Foreskin keratinocyte (primary cell): ENCODE measurements at places on chromosomes 11 and 22. TPM values are rescaled to one million over a fixed set of nuclear protein-coding genes. Genes with fewer than 3 reads are reported as not detected.

The SYT7 gene
- total RNA-seq, result 2.2 and 4.5 TPM in 2 replicates

The SHANK3 gene
- total RNA-seq, result 3.7 and 4.0 TPM in 2 replicates

The TREH gene
- total RNA-seq, result not detected in 2 replicates

The EHF gene
- 97.2 and 109 TPM in 2 replicates for total RNA-seq

The GRAP2 gene
- total RNA-seq, result not detected in 2 replicates

The MRGPRE gene
- total RNA-seq, result not detected in 2 replicates

The SLC37A2 gene
- total RNA-seq, result 14.3 and 14.9 TPM in 2 replicates

The OR4D11 gene
- total RNA-seq, result not detected in 2 replicates

The OR10A2 gene
- not detected in 2 replicates for total RNA-seq

The MFNG gene
- total RNA-seq, result 4.2 and 5.5 TPM in 2 replicates

The INS gene
- not detected in 2 replicates for total RNA-seq

The XPNPEP3 gene
- total RNA-seq, result 15.0 and 16.6 TPM in 2 replicates

The OR56A1 gene
- not detected in 2 replicates for total RNA-seq

The CHRDL2 gene
- total RNA-seq, result not detected in 2 replicates

The APLNR gene
- not detected in 2 replicates for total RNA-seq

The CALCA gene
- not detected in 2 replicates for total RNA-seq

The TMPRSS4 gene
- 1.1 and 1.2 TPM in 2 replicates for total RNA-seq

The SAA4 gene
- total RNA-seq, result not detected in 2 replicates

The PLEKHA7 gene
- 0.18 and 0.20 TPM in 2 replicates for total RNA-seq

The OR51I1 gene
- total RNA-seq, result not detected in 2 replicates

The PATE2 gene
- total RNA-seq, result not detected in 2 replicates

The MUC6 gene
- not detected in 2 replicates for total RNA-seq

The FOXR1 gene
- not detected in 2 replicates for total RNA-seq

The PKNOX2 gene
- total RNA-seq, result 0.04 and 0.10 TPM in 2 replicates

The CARNS1 gene
- not detected in 2 replicates for total RNA-seq

The SERPING1 gene
- 13.0 and 14.1 TPM in 2 replicates for total RNA-seq
